ENCODE measurements at places on chromosomes 13 and 19. TPM values are rescaled to one million over a fixed set of nuclear protein-coding genes. Genes with fewer than 3 reads are reported as not detected.

The GIPC1 gene
- 55.9 TPM for total RNA-seq

The ZNF790 gene
- 10.8 TPM for total RNA-seq

The MBD3L2 gene
- total RNA-seq = not detected

The ZNF665 gene
- total RNA-seq = 0.64 TPM

The SIGLEC10 gene
- 0.40 TPM for total RNA-seq

All from left ventricle myocardium superior (tissue), 1 donor.